ENCODE measurements at places on chromosomes 1 and 21.
A peak's percentile ranks its signal among the peaks of the same experiment; 100 is the strongest.

- no peak for DNase-seq
Measured at GRCh38 chr1:175543447-175543846, 199.9 kb downstream of the TNR start.

DNA sequence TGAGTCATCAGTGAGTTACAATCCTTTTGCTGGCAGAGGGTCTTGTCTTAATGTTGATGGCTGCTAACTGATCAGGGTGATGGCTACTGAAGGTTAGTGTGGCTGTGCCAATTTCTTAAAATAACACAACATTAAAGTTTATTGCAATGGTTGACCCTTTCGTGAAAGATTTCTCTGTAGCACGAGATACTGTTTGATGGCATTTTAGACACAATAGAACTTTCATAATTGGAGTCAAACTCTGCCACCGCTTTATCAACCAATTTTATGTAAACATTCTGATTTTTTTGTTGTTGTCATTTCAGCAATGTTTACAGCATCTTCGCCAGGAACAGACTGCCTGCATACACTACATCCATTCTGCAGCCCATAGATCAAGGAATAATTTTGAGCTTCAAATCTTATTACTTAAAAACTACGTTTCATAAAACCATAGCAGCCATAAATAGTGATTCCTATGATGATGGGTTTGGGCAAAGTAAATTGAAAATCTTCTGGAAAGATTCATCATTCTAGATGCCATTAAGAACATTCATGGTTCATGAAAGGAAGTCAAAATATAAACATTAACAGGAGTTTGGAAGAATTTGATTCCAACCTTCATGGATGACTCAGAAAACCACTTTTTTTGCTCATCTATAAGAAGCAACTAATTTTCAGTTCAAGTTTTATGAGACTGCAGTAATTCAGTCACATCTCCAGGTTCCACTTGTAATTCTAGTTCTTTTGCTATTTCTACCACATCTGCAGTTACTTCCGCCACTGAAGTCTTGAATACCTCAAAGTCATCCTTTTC, 85.9 kb downstream of the TYW3 start:
- no peak for DNase-seq

DNA sequence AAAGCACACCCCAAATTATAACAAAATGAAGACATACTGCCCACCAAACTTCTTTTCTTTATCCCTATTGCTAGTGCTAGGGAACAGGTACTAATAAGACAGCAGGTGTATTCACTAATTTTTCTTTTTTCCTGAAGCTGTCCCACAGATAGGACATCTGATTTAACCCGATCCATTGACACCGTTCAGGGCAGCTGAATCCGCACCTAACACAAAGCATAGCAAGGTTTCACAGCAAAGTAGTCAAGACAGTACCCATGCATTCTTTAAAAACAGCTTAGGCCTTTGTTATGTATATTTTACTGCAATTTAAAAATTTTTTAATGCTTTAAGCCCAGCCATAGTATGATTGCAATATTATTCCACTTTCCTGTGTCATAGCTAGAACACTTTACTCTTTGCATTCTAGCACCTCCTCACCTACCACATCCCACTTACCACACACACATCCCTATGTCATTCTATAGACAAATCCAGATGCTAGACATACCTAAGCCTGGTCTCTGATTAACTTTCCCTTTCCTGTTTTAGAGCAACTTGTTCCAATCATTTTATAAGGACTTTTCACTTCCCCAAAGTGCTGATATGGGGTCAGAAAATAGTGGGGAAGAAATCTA, 40.4 kb downstream of the GATAD2B start:
- DNase-seq = no peak

DNA sequence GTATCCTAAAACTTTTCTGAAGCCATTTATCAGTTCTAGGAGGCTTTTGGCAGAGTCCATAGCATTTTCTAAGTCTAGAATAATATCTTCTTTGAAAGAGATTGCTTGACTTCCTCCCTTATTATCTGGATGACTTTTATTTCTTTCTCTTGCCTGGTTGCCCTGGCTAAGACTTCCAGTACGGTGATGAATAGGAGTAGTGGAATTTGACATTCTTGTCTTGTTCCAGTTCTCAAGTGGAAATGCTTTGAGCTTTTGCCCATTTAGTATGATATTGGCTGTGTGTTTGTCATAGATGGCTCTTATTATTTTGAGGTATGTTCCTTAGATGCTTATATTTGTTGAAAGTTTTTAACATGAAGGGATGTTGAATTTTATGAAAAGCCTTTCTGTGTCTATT, 1647.9 kb downstream of the PLA2G4A start:
- no peak for DNase-seq

- DNase-seq = no peak
Measured at GRCh38 chr1:97907886-97908285, 12.9 kb downstream of the DPYD start.

- peak; percentile 89 for DNase-seq
Measured at GRCh38 chr21:39348355-39349210, at the start of gene HMGN1. Gene HMGN1, minus strand, starts transcription at chr21:39349088. Its CDS starts 171 bp downstream, at chr21:39348917.

GRCh38 chr1:228987286-228987685, 252.0 kb downstream of the RHOU start:
- no peak for DNase-seq

GRCh38 chr1:213457186-213457585, 406.1 kb downstream of the RPS6KC1 start:
- DNase-seq = no peak

- peak; percentile 36 for DNase-seq
Measured at GRCh38 chr1:204213668-204214662, at the start of gene GOLT1A. Gene GOLT1A, minus strand, starts transcription at chr1:204213988. Its CDS starts 82 bp downstream, at chr1:204213906.

- no peak for DNase-seq
Measured at GRCh38 chr1:18120638-18121037, 13.0 kb downstream of the IGSF21 start.

DNA sequence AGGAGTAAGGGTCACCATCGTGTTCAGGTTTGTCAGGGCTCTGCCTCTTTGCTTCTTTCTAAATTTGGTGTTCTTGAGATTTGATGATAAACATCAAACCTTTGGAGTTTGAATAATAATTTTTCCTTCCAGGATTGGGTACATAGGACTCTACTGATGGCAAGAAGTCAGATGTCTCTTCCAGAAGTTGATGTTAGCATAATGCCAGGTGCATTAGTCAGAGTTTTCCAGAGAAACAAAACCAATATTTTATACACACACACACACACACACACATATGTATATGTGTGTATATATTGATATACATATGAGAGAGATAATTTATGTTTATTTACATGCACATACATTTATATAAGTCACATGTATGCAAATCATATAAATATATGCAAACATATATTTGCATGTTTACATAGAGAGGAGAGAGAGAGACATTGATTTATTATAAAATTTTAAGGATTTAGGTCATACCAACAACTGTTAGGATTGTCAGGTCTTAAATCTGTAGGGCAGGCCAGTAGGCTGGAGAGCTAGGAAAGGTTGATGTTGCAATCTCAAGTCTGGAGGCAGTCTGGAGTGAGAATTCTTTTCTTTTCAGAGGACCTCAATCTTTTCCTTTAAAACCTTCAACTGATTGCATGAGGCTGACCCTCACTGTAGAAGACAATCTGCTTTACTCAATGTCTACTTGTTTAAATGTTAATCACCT, 199.2 kb downstream of the HLX start:
- DNase-seq = no peak

GRCh38 chr1:9344426-9345200, 51.9 kb downstream of the SPSB1 start:
- DNase-seq = no peak

DNA sequence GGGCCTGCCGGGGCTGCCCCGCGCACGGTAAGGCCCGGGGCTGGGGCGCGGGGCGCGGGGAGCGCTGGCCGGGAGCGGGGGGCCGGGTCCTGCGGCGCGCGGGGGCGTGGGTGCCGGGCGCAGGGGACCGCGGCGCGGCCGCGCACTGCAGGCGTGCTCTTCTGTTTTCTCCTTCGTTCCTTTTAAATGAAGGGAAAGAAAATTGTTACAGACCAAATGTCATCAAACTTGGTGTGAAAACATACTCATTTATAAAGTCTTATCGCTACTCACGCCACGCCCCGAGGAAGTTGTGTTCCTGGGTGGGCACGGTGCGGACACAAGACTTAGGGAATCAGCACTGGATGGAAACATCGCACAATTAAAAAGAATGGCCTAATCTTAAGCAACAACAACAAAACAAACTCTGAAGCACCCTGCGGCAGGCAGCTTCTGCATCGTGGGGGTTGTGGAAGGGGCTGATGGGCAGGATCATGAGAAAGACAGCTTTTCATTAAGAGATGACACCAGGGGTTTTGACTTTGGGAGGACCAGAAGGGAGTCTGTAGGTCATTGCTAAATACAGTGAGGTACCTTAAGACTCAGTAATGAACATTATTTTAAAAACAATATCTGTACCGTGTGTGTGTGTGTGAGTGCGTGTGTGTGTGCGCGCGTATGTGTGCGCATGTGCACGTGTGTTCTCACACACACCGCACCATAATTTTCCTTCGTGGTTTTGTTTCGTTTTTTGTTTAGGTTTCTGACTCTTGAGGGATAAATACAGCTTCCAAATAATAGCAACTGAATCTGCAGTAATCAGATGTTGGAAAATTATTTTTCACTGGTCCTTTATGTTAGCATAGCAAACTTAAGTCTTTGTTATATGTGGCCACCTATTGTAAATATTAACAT, 548 bp downstream of the B3GALT5 start:
- DNase-seq = no peak

- DNase-seq = no peak
Measured at GRCh38 chr1:217363319-217363718, 267.6 kb downstream of the GPATCH2 start.

GRCh38 chr1:79040424-79041082, 34.0 kb upstream of the ADGRL4 start:
- DNase-seq = no peak

DNA sequence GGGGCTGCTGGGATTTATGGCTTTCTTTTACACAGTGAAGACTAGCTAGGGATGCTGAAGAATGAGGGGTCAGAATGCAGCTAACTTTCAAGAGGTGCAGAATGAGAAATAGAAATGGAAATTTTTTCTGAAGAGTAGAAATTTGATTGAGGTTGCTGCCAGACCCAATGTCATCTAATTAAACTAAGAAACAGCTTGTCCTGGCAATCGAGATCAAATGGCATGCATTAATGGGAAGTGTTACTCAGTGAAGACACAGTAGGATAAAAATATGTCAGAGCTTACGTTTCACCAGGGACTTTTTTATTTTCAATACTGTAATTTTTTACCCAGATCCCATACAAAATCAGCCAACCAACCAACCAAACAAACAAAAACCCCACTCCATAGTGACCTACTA, 306.0 kb downstream of the GRIK1 start:
- no peak for DNase-seq

DNA sequence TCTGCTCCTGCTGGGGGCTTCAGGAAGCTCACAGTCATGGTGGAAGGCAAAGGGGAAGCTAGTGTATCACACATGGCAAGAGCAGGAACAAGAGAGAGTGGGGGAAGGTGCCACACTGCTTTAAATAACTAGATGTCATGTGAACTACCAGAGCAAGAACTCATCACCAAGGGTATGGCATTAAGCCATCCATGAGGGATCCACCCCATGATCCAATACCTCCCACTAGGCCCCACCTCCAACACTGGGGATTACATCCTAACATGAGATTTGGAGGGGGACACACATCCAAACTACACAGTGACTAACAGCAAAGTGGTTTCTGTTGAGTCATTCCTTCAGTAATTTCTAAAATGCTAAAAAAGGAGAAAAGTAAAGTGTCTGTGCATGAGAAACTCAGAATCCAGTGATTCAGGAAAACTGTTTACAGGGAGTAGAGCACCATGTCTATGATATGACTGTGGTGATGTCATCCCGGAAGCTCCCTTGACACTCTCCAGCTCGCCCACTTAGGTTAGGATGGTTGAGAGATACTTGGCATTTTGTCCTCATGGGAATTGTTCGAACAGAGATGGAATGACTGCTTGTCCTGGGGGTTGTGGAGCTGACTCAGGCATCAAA, 50.3 kb downstream of the CHD1L start:
- no peak for DNase-seq

- DNase-seq = peak; percentile 29
Measured at GRCh38 chr21:44078411-44078981, 28.7 kb upstream of the PWP2 start.

DNA sequence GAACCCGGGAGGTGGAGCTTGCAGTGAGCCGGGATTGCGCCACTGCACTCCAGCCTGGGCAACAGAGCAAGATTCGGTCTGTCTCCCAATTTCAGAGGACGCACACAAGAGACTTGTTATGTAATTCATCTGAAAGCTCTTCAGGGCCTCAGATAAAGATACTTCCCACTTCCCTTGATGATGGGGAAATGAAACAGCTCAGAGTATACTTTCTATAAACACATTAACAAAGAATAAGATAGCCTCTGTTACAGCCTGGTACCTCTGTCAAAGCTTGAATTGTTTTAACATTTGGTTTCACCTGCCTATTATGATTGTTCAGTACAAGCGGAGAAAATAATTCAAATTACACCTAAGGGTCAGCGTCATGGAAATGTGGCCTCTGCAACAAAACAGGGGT, 622.9 kb upstream of the ADGRL4 start:
- no peak for DNase-seq

- DNase-seq = no peak
Measured at GRCh38 chr1:241810769-241811405, 37.1 kb upstream of the EXO1 start.

DNA sequence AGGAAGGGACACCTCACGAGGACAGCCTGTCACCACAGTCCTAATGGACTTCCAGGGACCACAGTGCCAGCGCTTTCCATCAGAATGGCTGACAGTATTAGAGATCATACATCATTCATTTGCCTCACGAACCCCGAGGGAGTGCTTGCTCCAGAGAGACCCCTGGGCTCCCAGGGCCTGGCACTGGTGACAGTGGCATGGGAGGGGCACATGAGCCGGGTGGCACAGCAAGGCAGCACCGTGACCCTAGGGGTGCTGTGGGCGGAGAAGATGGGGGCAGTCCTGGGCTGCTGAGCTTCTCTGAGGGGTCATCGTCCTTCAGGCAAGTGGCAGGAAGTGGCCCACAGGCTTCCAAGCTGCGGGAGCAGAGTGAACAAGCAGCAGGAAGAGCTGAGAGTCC, 16.4 kb upstream of the TSPEAR start:
- no peak for DNase-seq

DNA sequence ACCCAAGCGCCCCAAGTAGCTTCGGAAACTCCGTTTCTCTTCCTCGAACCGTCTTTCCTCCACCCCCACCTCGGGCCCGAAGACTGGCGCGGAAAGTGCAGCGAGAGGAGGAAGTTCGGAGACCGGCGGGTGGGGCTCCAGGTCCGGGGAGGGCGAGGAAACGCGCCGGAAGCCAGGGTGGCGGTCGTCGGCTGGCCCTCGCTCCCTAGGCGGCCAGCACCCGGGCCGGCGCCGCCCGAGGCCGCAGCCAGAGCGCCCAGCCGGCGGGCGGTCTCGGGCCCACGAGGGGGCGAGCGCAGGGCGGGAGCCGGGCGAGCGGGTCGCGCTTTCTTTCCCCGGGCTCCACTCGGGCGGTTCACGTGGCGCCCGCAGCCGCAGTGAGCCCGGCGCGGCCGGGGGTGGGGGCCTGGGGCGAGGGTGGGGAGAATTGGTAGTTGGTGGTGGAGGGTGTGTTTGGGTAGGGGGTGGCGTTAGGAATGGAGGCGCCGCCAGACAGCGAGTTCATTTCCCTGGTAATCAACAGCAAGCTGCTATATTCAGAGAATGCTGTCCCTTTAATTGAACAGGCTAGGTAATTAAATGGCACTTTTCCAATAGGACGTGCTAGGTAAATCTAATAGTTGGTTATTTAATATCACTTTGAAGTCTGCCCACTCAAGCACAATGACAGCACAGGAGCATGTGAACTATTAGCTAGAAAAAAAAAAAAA, 6.7 kb downstream of the LMO4 start:
- DNase-seq = peak; percentile 69

- no peak for DNase-seq
Measured at GRCh38 chr1:67711158-67711854, 26.3 kb downstream of the GADD45A start.

GRCh38 chr1:163875200-163875926, 553.6 kb downstream of the NUF2 start:
- DNase-seq = no peak

Data from CD4-positive, alpha-beta T cell treated with Interleukin-17A for 1 hour (primary cell).